AML-193 (cell line): ENCODE measurements at places on chromosomes 16 and 17.

DNA sequence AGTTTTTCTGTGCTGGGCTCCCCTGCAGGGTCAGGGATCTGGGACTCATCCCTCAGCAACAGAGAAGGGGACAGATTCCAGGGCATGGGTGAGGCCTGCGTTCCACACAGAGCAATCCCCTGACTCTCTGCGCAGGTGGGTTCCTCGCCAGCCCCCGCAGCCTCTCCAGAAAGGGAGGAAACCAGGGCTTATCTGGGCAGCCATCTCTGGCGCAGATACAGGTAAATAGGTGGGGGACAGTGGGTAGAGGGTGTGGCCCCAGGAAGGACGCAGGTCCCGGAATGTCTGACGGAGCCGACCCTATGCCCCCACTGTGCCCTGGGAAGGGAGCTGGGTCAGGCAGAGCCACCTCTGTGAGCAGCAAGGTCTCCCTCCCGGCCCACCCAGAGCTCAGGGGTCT lies 23.2 kb downstream of the PIEZO1 start:
- no peak for DNase-seq

GRCh38 chr17:35041390-35041789 lies 22.1 kb downstream of the RFFL start:
- DNase-seq: no peak

DNA sequence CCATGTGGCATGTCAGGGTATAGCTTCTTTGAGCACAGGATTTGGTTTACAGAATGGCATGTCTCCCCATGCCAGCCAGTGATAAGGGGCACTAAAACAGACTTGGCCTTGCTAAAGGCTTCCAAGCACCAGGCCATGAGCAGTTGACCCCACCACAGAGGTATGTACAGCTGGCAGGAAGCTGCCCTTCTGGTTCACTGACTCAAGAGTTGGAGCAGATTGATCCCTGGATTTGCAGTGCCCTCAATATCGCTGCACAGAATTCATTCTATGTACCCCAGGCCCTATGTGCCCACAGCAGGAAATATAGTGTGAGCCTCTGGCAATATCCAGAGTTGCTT lies 24.3 kb downstream of the HLF start:
- DNase-seq: no peak

GRCh38 chr17:73168667-73169066 lies 3.9 kb downstream of the SSTR2 start:
- DNase-seq: no peak

DNA sequence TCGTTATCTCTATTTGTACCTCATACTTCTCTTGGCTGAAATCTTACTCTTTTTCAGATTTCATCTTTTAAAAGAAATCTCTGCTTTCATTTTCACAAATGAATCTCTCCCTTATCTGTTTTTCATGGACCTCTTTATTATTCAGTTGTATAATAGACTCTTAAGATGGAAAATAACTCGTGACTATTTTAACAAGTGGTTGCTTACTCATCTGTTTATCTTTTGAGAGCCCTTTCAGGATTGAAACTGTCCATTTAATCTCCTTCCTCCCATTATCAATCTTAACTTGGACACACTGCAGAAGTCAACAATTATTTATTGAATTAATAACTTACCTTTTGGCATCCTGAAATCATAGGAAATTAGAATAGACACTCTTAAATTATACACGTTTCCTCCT lies 68.8 kb downstream of the ABCA8 start:
- no peak for DNase-seq

DNA sequence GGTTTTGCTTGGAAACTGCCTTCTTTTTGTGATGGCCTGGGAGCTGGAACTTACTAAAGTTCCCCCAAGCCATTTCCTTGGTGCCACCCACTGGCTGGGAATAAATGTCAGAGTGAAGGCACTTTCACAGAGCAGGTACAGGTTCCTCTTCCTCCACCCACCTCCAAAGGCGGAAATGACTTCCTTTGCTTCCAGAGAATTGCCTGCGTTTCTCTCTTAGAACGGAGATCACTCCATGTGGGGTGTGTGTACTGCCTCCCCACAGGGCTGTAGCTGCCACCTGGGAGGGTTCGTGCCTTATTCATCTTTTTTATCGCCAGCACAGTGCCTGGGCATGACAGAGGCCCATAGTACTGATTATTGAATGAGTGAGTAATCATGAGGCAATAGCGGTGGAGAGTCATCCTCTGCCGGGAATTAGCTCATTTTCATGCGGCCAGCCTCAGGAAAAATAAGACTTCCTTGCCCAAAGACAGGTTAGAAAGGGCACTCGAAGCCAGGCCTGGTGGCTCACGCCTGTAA lies 32.2 kb upstream of the HAS3 start:
- DNase-seq: no peak

DNA sequence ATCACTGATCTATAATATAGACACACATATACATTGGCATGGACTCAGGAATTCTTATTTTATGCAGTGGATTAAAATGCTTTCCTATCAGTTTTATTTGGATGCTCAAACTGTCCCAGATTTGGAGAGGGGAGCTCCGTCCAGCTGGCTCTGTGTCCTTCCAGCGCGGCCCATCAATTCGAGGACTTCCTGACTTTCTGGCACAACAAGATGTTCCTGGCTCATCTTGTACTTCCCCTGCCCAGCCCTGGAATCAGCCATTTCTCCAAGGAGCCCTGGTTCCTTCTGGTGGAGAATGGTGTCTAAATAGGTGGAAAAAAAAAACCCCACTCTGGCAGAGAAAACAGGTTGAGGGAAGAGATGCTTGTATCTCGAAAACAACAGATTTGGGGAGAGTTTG lies 94.5 kb downstream of the CRISPLD2 start:
- no peak for DNase-seq
